Suppressor macrophage treated with lipopolysaccharide for 1 hour (primary cell): ENCODE measurements at places on chromosomes 1 and 21.

- peak; percentile 43 for DNase-seq
Observed at GRCh38 chr1:8463144-8463927, 145.4 kb downstream of the SLC45A1 start.

GRCh38 chr1:26583646-26584485 lies 54.3 kb downstream of the RPS6KA1 start:
- DNase-seq: peak; percentile 88

DNA sequence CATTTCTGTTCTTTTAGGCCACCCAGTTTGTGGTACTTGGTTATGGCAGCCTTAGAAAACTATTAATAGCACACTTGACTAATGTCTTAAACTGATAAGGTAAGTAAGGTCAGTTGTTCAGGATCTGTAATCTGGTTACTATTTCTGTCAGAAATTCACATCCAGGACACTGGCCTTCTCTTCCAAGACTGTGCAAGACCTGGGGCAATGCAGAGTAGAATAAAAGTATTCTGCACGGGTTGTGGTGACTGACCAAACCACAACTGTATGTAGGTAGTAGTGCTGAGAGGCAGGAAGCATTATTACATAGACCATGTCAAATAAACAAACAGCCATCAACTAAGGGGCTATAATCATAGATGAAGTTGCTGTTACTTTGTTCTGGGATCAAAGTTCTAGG lies 46.7 kb downstream of the WARS2 start:
- DNase-seq: no peak

GRCh38 chr1:29047142-29047541 lies 76.6 kb downstream of the TMEM200B start:
- no peak for DNase-seq

DNA sequence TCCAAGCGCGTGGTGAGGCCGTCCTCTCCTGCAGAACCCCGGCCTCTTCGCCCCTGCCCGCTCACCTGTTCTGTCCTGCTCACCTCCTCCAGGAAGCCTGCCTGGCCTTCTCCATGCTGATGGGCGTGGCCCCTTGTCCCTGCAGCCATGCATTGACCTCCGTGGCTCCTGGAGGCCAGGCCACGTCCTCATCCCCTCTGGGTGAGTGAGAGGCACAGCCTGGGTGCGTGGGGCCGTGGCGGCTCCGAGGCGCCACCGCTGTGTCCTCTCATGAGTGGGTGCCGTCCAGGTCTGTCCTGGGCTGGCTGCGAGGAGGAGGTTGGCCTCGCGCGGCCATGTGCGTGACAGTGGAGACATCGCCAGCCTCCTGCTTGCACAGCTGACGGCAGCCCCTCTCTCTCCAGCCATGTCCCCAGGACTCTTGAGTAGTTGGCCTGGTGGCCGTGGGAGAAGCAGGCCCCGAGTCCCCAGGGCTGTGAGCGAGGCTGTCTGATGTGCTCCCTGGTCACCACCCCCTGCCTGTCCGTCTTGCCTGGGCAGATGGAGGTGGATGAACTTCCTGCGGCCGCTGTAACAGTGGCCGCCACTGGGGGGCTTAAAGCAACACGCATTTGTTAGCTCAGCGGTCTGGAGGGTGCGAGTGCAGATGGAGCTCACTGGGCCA lies 58.1 kb downstream of the PRKCZ start:
- peak; percentile 14 for DNase-seq

DNA sequence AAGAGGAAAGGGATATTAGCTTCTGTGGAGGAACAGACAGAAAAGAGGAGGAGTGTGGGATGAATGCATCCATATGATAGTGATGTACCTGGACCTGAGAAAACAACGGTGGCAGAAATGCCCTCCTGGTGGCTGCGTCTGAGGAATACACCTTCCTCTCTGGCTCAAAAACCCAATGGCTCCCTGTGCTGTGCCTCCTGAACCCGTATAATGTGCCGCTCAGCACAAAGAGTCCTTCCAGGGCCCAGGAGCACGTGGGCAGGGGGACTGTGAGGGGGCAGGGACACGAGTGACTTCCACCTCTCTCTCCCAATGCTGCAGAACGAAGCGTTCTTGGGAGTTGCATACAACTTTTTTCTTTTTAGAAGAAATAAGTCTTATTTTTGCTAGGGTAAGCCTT lies 31.2 kb downstream of the IRF2BP2 start:
- no peak for DNase-seq

- DNase-seq: no peak
Observed at GRCh38 chr1:70169018-70169839, 36.1 kb downstream of the LRRC40 start.

GRCh38 chr1:187490266-187490665 lies 661.5 kb downstream of the PLA2G4A start:
- no peak for DNase-seq

DNA sequence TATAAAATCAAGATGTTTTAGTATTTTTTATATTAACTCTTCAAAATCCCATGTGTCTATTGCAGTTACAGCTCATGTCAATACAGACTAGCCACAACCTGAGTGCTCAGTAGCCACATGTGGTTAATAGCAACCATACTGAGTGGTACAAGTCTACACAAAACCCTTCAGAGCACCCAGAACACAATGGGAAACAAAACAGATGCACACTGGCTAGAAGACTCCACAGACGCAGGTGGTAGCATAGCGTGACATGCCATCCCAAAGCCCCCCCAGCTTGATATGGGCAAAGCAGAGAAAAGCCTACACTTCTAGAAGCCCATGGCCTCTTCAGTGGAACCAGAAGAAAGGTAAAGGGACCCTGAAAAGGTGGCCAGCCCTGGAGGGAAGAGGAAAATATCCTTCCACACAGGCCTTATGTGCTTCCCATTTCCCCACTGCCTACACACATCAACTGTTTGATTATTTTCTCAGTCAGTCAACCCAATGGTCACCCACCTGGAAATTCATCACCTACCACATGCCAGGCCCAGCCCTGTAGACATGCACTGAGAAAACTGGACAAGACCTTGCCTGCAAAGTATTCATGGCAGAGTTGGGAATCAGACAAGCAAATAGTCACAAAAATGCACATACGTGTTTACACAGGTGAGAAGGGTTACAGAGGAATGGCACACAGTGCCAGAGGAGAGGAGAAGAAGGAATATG lies 175.0 kb downstream of the VAV3 start:
- no peak for DNase-seq

- DNase-seq: no peak
Observed at GRCh38 chr21:45022736-45023135, 51.6 kb upstream of the ADARB1 start.

DNA sequence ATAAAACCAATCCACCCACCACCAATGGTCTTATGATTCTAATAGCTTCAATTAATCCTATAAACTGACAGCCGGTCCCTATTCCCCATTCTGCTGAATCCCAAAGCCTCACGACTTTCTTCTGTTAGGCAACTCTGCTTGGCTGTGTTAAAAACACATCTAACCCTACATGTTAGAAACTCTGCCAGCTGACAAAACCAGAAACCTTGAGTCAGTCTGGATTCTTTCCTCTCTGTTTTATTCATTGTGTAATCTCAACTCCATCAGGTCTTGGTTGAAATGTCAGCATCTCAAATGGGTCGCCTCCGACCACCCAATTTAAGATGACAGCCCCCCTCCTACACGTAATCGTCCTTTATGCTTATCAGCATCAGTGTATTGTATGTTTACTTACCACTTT lies 312.1 kb downstream of the DISC1 start:
- DNase-seq: no peak

DNA sequence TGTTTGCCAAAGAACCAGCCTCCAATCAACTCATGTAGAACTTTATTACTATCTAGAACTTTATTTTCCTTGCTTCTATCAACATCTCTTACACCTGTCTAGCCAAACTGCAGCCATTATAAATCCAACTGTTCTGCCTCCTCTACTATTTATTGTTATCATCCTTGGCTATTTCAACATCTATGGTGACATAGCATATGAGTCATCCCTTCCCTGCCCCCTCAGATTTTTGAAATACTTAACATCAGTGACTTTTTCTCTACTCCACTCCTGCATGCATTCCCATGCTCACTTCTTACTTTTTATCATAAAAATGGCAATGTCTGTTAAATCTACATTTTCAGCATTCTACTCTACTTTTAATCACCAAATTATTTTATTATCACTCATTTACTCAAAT lies 544.9 kb upstream of the NEGR1 start:
- DNase-seq: peak; percentile 17

- no peak for DNase-seq
Observed at GRCh38 chr1:172423336-172423735, 2.9 kb downstream of the C1orf105 start.

DNA sequence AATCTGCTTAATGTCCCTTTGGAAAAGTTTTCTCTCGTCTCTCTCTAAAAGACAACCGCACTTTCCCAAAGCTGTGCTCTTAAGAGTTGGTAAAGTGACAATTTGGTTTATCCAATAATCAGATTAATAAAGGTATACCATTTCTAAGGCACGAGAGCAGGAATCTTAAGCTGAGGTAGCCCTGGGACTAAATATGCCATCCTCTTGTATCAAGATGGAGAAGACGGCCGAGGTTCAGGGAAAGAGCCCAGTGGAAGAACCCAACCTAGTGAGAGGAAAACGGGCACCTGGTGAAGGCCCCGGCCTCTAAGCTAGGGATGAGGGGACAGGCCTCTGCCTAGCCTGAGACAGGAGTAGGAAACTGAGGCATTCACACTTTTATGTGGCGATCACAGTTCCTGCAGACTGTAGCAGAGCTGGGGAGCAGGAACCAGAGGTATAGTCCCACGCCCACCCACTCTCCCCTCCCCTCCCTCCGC lies 334 bp upstream of the SARS1 start:
- no peak for DNase-seq

GRCh38 chr1:94395231-94395630 lies 23.0 kb upstream of the ABCD3 start:
- no peak for DNase-seq

- no peak for DNase-seq
Observed at GRCh38 chr1:209490013-209490412, 93.5 kb upstream of the CAMK1G start.

GRCh38 chr21:35044128-35044527 lies 5.0 kb downstream of the RUNX1 start:
- DNase-seq: no peak

- no peak for DNase-seq
Observed at GRCh38 chr1:28378906-28379305, 9.4 kb downstream of the PHACTR4 start.

GRCh38 chr1:9715536-9716226 lies 64.2 kb downstream of the PIK3CD start:
- no peak for DNase-seq

DNA sequence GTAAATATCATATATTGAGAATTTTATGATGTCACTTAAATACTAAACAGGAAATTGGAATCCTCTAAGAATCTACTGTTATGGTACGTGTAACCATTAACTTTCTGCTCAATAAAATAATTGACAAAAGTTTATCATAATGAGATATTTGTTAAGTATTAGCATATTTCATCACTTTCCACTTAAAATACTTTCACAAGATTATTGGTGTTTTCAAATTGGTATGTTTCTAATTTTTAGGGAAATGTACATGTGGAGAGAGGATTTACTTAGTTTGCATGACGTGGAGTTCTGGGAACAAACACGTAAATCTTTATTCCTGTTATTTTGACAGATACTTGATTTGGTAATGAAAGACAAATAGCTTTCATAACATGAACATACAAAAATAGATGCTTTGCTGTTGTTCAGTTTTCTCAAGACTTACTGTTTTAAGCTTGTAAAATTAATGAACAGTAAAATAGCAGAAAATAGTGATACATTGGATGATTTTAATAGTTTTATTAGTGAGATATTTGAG lies 1.6 kb downstream of the SRSF11 start:
- no peak for DNase-seq

GRCh38 chr1:156547982-156548381 lies 24.4 kb downstream of the IQGAP3 start:
- no peak for DNase-seq

GRCh38 chr1:155008015-155008941 lies 5.7 kb downstream of the ZBTB7B start:
- DNase-seq: no peak

DNA sequence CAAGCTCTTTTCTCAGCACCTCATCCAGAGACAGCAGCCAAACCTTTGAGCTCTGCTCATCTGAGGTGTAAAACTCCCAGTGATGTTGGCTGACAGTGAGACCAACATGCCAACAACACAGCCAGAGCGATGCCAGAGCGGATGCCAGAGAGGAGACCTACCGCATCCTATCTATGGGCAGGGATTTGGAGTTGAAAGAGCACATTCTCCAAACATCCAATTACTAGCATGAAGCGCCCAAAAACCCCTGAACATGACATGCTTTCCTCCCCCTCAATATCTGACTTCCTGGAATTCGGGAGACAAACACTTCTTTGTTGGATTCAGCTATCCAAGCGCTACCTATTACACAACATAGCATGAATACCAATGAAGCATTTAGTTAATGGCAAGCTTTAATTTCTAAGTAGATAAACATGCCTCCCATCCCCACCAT lies 23.1 kb upstream of the PAXBP1 start:
- no peak for DNase-seq

- no peak for DNase-seq
Observed at GRCh38 chr1:77026135-77026534, 158.9 kb downstream of the ST6GALNAC5 start.

DNA sequence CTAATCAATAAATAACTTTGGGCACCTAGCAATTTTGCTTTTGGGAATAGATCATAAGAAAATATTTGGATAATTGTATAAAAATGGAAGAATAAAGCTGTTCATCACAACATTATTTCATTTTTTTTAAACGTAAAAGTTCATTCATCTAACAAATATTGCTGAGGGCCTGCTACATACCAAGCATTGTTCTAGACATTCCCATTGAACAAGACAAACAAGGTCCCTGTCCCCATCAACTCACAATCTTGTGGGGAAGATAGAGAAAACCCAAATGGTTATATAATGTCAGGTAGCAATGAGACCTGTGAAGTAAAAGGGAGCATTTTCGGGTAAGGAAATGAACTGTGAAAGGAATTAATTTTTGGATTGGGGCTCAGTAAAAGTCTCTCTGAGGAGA lies 54.0 kb upstream of the BEND5 start:
- DNase-seq: no peak
